ENCODE measurements at places on chromosomes 16 and 17.

GRCh38 chr17:62825182-62825581, 17.1 kb upstream of the MARCHF10 start:
- no peak for DNase-seq

DNA sequence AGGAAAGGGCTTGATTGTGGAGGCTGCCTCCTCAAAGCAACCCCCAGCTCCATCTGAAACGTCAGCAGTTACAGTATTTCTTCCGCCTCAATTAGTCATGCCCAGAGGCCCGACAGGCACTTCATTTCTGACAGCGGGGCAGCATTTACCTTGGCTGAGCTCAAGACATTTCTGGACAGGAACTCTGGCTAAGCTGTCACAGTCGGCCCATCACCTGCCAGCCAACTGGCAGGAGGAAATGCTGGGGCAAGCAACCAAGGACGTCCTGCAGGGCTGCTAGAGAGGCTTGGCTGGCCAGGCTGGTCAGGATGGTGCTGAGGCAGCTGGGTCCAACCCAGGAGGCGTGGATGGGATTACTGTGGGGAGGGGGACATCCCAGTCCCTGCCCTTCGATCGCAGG, 27.8 kb downstream of the PLXDC1 start:
- no peak for DNase-seq

DNA sequence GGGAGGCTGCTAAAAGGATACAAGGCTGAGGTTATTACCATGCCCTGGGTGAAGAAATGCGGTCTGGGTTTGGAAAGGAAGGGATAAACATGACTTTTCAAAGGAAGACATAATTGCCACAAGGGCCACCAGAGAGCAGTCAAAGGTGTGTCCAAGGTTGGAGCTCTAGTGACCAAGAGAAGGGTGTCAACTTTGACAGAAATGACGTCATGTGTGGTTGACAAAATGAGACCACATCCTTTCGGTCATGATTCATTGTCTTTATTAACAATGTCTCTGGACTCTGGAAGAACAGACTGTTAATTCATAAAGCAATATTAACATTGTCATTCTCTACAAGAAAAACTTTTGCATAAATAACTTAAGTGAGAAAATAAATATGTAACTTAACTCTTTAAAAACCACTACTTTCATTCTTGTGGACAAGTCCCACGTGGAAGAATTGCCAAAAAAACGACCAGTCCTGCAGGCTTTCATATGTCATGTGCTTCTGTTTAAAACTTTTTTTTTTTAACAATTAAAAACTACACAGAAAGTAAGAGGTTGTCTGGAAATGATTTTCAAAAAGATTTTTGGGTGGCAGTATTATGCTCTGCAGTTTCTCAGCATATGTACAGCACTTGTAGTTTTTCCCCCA, 5.0 kb downstream of the SOST start:
- no peak for DNase-seq

- no peak for DNase-seq
Observed at GRCh38 chr16:69823831-69824563, 61.9 kb downstream of the WWP2 start.

DNA sequence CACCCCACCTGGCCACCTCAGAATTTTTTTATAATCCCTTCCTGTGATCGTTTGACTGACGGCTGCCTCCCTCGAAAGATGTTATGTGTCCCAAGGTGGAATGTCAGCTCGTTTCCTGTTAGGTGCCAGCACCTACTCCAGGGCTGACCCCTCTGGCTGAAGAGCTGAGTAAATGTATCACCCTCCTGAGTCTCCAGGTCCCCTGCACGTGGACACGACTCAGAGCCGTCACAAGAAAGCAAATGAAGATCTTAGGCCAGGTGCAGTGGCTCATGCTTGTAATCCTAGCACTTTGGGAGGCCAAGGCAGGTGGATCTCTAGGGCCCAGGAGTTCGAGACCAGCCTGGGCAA, 273.2 kb downstream of the C16orf95 start:
- DNase-seq: no peak

DNA sequence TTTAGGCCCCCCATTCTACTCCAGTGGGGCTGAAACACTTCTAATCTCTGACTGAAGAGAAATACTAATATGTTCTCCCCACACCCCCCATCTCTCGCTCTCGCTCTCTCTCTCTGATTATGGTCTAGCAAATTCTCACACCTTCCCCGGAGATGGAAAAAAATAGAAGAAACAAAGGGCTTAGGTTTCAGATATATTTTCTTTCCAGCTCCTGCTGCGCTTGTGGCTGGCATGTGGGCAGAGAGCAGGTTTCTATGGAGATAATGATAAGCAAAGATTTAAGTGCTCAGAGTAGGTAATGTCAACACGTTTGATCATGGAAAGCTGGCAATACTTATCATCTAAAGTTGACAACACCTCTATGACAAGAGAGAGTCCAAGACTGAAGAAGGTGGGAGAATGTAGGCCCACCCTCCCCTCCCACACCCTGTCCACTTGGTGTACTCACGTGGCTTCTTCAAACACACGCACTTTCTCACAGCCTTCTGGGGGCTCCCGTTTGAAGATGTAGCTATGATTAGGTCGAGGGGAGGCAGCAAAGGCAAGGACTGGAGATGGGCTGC, 8.0 kb upstream of the SLC35B1 start:
- no peak for DNase-seq

DNA sequence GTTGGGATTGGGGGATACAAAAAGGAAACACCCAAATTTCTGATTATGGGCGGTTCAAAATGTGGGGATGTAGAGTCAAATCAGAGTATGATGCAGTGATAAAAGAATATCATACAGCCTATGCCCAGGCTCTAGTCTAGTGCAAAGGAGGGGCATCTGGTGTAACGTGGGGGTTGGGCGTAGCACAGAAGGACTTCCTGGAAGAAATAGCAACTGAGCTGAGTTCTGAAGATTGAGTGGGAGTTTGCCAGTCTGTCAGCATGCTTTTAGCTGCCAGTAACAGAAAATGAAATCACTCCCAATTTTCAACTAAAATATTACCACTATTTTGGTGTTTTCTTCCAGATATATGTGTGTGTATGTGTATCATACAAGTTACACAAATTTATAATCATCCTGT, 196.9 kb downstream of the SPECC1 start:
- DNase-seq: no peak

GRCh38 chr16:10181196-10182162, 749 bp downstream of the GRIN2A start:
- DNase-seq: no peak

- no peak for DNase-seq
Observed at GRCh38 chr16:70656065-70656711, 9.8 kb downstream of the IL34 start.

GRCh38 chr16:67477960-67478554, 2.9 kb downstream of the ATP6V0D1 start:
- no peak for DNase-seq

GRCh38 chr16:4306470-4307214, 9.2 kb upstream of the GLIS2 start:
- DNase-seq: peak; percentile 79
